ENCODE measurements at places on chromosomes 2 and 18.

DNA sequence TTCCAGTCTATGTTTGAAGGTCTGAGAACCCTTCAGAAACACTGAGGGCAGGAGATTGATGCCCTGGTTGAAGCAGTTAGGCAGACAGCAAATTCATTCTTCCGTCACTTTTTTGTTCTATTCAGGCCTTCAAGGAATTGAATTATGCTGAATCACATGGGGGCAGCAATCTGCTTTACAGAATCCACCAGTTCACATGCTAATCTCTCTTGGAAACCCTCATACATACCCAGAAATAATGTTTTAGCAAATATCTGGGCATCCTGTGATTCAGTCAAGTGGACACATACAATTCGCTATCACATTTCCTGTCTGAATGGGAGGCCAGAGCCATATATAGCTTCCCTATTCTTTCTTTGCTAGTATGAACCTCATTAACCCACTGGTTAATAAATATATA lies 301.4 kb upstream of the CNTNAP5 start:
- no peak for DNase-seq

- DNase-seq: no peak
These were observed 12.1 kb downstream of the COPS9 start for GRCh38 chr2:240123821-240124650.

DNA sequence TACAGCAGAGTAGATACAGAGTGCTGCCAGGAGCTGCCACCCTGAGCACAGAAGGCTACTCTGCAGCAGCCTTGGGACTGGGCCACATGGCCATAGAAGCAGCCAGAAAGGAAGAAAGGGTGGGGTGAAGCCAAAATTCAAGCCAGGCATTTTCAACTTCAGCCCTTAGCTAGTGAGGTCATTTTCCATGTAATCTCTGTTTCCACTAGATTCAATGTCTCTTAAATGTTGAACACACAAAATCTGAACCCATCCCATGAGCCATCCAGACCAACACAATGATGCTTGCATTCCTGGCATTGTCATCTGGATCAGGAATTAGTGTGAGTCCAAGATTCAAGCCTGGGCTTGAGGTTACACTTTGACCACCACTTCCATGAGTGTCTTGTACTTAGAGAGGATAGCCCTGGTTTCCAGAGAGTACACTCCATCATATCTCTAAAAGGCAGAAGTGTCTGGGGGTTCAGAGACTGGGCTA lies 243.6 kb downstream of the OSR1 start:
- no peak for DNase-seq

DNA sequence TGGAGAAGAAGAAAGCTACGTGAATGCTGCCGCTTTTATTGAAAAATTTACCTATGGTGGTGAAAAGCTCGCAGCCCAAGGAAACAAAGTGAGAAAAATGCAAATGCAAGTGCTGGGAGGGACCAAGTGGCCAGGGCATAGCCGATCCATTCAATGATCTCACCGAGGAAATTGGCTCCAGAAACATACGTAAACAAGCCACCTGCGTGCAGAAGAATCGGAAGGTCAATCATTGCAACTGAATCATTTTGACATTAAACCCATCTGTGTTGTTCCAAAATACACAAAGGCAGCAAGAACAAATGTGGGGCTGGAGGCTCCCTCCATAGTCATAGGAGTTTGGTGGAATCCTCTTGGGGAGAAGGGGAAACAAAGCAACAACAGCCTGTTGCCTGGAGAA lies 51.5 kb downstream of the SRD5A2 start:
- no peak for DNase-seq

GRCh38 chr2:8985561-8986326 lies 17.7 kb downstream of the MBOAT2 start:
- DNase-seq: no peak

GRCh38 chr2:96495982-96496629 lies 9.1 kb downstream of the NEURL3 start:
- no peak for DNase-seq

DNA sequence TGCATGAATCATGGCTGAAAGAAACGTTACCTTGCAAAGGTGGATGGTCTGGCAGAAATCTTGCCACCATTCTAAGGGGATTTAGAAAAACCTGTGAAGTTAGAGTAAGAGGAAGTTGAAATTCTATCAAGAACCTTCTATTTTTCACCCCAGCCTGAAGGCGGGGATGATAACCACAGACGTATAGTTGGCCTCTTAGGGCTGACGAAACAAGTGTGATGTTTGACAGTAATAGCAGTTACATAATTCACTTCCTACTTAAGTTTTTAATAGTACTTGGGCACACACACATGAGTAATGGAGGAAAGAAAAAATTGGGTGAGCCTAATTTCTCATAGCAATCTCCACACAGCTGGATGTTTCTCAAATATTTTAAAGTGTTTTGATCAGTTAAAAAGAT lies 336.6 kb upstream of the SALL3 start:
- no peak for DNase-seq

- no peak for DNase-seq
These were observed 3.1 kb downstream of the TWIST2 start for GRCh38 chr2:238851026-238851425.

GRCh38 chr2:207951734-207952470 lies 73.4 kb downstream of the PLEKHM3 start:
- no peak for DNase-seq

- no peak for DNase-seq
These were observed 3.4 kb downstream of the SP9 start for GRCh38 chr2:174338147-174338605.

GRCh38 chr18:66587430-66587829 lies 16.5 kb downstream of the CDH19 start:
- no peak for DNase-seq

DNA sequence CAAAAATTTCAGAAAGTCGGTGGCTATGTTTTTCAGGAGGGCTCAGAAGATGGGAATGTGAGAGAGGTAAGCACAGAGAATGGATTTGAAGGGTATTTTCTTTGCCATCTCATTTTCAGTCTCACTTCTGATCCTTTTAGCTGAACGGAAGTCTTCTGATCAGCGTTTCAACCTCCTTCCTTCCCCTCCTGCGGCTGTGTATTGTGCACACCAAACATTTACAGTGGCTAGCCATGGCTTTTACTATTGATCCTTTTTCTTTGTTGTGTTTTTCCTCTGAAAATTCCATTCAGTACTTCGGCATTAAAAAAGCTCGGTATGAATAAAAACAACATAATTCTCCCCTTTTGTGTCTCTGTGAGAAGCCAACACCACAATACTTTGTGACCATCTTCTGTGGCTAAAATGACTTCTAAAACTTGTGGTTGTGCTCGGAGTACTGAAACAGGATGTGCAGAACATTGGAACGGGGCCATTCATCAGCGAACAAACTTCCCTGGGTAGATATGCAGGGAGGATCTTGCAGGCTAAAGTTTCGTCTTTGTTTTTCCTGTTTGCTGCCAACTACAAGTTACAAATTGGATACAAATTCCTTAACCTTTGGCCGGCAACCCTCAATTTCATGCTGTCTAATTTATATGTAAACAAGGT lies 260.8 kb upstream of the FAM98A start:
- no peak for DNase-seq

GRCh38 chr2:152585830-152586484 lies 131.3 kb downstream of the PRPF40A start:
- DNase-seq: no peak

GRCh38 chr2:169838743-169839489 lies 11.7 kb downstream of the UBR3 start:
- no peak for DNase-seq

GRCh38 chr2:181104512-181105115 lies 124.2 kb downstream of the UBE2E3 start:
- no peak for DNase-seq

GRCh38 chr2:34552337-34552736 lies 953.2 kb upstream of the FAM98A start:
- DNase-seq: no peak

All from ureter (tissue), 1 donor.